ENCODE measurements at places on chromosomes 12 and 14.
A peak's percentile ranks its signal among the peaks of the same experiment; 100 is the strongest.

- DNase-seq = no peak
Measured at GRCh38 chr14:102668291-102668873, 75.9 kb downstream of the RCOR1 start.

- no peak for DNase-seq
Measured at GRCh38 chr12:121209221-121209620, 708 bp upstream of the P2RX4 start.

DNA sequence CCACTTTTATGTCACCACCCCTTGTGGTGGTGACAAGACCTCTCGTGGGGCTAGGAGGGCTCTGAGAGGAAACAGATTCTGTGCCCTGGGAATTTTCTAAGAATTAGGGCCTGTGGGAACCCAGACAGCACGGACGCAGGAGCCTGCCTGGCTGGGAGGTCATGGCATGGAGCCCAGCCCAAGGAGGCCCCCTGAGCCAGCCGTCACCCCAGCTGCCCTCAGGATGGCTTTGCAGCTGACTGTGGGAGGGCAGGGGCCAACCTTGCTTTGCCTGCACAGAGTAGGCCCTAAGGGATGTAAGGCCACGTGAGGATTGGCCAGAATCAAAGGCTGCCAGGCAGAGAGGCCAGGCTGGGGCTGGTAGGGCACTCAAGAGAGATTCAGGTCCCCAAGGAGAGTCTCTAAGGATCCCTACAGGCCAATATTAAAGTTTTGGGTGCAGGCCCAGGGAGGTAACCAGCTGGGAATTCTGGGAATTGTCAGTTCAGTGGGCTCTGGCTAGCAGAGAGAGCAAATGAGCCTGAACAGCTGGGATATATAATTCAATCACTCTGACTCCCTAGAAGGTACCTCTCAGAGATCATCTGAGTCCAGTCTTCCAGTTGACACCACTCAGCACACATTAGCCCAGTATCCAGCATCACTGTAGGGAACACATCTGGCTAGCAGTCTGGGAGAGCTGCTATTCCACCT lies 6.4 kb downstream of the LTBP2 start:
- no peak for DNase-seq

DNA sequence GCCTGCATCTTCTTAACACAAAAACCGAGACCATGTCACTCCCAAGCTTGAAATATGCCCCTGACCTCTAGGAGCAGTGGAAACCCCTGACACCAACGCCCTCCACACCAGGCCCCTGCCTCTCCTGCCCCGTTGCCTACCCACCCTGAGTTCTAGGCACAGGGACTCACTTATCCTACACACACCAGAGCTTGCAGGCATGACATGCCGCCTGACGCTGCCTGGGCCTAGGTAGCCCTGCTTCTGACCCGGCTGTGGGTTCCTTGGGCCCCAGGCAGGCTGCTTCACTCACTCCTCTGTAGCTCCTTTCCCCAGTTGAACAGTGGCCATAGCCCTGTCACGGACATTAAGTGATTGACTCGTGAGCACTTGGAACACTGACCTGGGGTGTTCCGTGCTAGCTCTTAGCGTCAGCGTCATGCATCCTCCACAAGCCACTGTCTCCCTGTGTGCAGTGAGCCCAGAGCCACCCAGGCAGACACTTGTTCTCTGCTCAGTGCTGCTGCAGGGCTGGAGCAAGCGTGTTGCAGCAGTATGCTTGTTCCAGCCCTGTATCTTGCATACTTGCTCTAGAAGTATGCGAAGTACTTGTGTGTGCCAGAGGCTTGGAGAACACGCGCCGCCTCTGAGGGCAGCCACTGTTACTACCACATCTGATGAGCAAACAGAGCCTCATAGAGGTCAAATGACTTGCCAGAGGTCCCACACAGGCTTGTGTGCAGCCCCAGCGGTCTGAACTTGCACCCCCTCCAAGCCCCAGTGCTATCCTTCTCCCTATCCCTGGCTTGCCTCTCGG lies 15.6 kb downstream of the OTUB2 start:
- DNase-seq = peak; percentile 45

- no peak for DNase-seq
Measured at GRCh38 chr14:31371646-31372045, 48.7 kb downstream of the HEATR5A start.

- DNase-seq = no peak
Measured at GRCh38 chr14:94673071-94673470, 60.9 kb downstream of the SERPINA3 start.

GRCh38 chr14:94770251-94770749 lies 387 bp upstream of the GSC start:
- DNase-seq = no peak

DNA sequence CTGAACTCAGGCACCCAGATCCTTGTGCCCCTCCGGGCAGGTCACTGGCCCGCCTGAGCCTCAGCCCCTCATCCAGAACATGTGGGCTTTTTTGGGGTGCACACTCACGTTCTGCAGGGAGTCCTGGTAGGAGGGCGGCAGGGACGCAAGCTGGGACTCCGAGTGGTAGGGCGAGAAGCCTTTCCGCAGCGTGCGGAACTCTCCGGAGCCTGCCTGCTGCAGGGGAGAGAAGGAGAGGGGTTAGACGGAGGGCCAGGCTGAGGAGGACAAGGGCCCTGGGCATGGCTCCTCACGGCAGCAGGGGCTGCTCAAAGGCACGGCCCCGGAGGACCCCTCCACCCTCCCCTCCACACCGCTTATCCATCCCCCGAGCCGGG lies 40.8 kb downstream of the CCNK start:
- no peak for DNase-seq

- no peak for DNase-seq
Measured at GRCh38 chr14:100868621-100869370, 34.7 kb downstream of the RTL1 start.

DNA sequence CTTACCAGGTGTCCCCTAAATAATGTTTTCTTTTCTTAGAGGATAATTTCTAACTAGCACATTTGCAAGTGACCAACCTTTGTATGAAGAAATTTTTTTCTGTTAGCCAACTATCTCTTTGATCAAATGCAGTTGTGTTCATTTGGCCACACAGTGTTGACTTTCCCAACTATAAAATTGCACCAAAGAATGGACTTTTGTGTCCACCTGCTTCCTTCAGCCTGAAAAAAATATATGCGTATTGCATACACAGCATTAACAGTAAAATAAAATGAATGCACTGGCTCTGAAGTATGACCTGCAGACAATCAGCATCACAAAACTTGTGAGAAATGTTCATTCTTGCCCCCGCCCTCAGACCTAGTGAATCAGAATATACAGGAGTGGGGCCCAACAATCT lies 342.0 kb downstream of the SEC23A start:
- DNase-seq = no peak

GRCh38 chr12:31002999-31003398 lies 70.7 kb upstream of the DDX11 start:
- no peak for DNase-seq

- no peak for DNase-seq
Measured at GRCh38 chr12:130339951-130340350, 2.3 kb downstream of the PIWIL1 start.

- DNase-seq = no peak
Measured at GRCh38 chr12:27332407-27332713, 276 bp upstream of the BMAL2 start.

- DNase-seq = no peak
Measured at GRCh38 chr12:114319422-114319821, 86.5 kb downstream of the TBX5 start.

- DNase-seq = peak; percentile 90
Measured at GRCh38 chr12:2998789-2999264, 39.6 kb downstream of the TEAD4 start.

DNA sequence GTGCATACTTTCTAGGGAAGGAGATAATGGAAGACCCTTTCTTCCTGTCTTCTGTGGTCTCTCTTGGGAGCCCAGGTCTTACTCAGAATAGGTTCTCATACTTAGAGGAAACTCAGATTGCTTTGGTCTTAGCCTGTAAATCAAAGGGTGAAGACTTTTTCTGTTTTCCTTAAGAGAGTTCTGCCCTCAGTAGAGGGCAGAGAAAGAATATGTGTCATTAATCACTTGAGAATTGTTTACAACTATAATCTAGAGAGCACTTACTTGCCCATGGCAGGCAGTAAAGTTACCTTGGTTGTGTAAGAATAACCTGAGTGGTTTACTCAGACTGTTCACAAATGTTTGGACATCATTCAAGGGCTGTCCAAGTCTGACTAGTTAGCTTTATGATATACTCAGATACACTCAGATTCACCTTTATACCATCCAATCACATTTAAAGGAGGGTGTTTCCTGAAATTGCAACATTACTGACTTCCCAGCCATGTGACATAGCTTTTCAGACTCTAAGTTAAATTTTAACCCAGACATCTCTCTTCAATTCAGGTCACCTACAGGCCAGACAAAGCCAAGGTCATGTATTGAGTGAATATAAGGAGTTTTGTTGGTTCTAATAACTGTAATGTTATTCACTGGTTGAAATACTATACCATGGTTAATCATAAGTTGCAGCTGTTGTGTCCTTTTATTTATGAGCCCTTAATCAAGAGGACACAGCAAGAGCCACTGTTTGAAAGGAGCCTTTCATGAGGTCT lies 372.2 kb downstream of the RAD51B start:
- peak; percentile 18 for DNase-seq

DNA sequence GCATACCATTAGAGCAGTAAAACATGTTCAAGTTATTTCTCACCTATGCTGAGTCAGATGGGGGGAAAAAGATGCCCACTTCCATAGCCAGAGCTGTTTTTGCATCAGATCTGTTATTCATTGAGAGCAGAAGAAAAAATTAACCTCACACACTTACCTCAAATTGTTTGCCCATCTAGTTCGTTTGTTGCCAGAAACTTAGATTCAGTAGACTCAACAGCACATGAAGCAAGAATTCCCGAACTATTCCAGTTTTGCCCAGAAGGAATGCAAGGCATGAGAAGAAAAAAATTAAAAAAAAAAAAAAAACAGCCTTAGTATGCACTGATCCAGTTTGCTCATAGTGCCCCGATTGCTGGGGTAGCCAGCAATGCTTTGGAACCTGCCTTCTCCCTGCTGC lies 12.4 kb upstream of the DPF3 start:
- peak; percentile 81 for DNase-seq

DNA sequence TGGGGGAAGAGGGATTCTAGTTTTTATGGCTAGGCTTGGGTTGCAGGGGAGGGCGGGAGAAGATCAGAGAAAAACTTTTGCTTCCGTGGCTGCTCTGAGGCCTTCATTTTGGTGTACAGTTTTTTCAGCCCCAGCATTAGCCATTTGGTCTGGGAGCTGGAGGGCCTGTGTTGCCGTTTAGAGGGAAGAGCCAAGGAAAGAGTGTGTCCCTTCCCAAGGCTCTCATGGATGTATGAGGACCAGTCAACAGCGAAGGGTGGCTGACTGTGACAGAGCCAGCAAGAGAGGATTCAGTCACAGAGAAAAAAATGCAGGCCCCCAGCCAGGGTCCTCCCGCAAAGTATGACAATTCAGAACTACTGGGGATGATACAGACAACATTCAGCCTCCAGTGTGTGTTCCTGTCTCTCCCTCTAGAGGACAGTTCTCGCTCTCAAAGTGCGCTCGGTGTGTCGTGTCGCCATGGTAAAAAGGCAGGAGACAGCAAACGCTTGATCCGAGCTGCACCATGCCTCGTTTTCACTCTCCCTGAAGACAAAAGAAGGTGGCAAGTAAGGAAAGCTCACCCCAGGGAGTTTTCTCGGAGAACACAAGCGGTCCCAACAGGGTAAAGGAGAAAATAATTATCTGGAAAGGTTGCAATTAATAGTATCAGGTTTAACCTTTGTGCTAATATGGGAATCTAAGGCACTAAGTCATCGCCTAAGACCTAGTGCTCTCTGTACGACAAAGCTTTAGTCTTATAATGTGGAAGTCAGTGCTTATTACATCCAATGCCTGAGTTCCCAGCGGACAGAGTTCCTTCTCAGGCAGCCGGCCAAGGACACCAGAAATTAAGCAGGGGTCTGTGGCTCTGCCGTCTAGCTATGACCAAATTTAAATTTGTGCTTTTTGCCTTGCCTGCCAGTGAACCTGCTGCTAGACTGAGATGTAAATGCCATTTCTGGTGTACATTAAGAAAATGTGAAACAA lies 157.3 kb upstream of the PLXNC1 start:
- DNase-seq = peak; percentile 62

DNA sequence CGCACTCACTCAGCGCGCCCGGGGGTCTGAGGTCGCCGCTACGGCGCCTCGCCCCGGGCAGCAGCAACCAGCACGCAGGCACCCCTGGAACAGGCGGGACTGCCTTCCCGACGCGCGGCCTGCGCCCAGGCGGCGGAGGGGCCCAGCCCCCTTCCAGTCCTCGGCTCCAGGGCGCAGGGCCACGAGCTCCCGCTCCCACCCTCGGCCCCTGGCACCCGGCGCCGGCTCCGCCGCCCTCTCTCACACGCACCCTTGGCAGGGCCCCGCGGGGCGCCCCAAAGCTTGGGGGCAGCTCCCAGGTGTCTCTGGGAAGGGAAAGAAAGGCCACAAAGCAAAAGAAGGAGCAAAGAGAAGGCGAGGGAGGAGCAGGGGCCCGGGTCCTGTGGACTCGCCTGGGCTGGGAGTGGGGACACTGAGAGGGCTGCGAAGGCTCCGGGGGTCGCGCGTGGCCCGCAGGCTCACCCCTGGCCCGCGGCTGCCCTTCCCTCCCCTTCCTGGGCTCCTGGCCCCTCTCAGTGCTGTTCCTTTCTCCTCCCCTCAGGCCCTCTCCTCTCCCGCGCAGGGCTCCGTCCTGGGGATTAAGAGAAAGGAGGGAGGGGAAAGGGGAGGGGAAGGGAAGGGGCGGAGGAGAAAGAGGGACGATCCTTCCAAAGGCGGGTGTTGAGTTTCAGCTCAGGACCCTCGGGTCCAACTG lies 907 bp upstream of the EFS start:
- DNase-seq = peak; percentile 45

DNA sequence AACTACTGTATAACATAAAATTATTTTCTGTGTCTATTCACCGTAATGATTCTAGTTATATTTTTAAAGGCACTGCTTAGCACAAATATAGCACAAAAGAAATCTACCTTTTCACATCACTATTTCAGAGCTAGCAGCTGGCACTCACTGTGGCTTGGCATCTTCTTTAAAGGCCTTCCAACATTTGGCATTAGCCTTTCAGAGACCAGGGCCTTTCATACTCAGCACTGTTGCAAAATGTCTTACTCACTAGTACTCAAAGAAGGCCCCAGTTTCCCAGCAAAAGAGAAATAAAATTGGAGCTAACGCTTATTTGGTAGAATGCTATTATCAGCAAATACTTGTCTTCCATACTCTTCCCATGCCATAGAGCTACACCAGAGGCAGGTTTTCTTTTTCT lies 238.4 kb downstream of the MED13L start:
- DNase-seq = no peak

- no peak for DNase-seq
Measured at GRCh38 chr14:100224229-100224866, 14.6 kb upstream of the YY1 start.

DNA sequence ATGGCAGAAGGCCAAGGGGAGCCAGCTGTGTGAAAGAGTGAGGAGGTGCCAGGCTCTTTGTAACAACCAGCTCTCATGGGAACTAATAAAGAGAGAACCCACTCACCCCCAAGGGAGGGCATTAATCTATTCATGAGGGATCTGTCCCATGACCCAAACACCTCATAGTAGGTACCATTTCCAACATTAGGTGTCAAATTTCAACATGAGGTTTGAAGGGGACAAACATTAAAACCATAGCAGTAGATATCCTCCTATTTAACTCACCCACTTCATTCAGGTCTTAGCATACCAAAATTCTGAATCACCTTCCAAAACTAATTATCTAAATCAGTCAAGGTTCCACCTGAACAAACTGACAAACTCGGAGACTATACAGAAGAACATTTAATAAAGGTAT lies 75.3 kb downstream of the PPFIA2 start:
- DNase-seq = no peak
